GM13976 (cell line): ENCODE measurements at places on chromosomes 5 and 9.
A peak's percentile ranks its signal among the peaks of the same experiment; 100 is the strongest.

DNA sequence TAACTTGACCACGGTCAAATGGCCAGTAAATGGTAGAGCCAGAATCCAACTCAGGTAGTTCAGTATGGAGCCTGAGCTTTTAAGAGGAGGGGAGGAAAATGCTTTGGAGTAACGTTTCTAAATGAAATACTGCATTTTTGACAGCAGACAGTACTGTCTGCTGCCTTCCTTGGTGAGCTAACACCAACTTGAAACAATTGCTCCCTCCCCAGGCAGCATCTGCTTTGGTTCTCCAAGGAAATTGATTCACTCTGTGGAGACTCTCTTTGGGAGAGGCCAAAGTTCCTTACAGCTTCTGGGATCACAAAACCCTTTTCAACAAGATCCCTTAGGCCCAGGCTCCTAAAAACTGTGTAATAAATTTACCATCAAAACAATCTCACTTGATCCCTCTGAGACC, 75.2 kb upstream of the SSBP2 start:
- no peak for DNase-seq

DNA sequence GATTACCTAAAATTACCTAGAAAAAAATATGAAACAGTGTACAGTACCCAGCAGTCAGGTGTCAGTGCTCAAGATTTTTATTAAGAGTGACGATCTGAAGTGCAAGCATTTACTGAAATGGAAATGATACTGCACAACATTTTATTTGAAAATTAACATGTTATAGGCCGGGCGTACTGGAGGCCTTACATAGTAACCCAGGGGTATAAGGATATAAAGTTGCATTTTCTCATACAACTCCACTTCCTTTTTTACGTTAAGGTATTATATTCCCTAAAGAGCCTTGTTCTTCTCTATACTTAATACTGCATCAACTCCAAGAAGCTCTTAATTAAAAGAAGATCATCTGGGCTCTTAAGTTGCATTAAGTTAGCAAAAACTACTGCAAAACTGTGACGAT, 3.3 kb downstream of the MAT2B start:
- DNase-seq, result no peak

GRCh38 chr5:80755626-80756025, 100.8 kb upstream of the DHFR start:
- peak; percentile 33 for DNase-seq

DNA sequence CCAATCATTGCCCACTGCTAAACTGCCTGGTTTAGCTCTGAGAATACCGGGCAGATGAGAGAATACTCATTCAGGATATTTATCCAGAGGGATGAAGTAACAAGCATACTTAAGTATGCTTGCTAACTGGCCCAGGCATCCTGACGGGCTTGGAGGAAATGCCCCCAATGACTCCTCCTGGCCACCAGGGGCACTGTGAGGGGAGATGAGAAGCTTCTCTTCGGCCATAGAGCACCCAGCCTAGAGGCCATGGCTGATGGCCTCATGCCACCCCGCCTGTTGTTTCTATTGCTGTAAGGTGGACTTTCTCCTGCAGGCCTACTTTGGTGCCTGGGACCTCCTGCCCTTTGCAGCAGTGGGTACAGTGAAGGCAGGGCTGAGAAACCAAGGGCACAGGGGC, 134.5 kb upstream of the FSTL4 start:
- peak; percentile 21 for DNase-seq

GRCh38 chr9:119722384-119722783, 353.1 kb upstream of the BRINP1 start:
- DNase-seq, result no peak

DNA sequence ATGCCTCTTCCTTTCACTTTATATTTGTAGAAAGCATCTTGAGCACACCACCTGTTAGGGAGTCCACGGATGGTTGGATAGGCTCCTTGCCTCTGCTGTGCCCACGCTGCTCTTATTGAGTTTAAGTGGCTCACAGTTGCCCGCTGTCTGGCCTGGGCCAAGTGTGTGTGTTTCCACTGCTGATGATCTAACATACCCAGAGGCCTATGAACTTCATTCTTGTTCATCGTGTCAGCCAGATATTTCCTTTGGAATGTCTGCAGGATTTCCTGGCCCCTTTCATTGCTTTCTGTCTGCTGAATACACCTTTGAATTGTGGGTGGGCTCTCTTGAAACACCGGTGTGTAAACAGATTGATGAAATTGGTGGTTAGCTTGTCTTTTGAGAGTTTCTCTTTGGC, 46.6 kb downstream of the MVB12B start:
- DNase-seq, result no peak

GRCh38 chr9:133873461-133873891, 118.6 kb downstream of the VAV2 start:
- DNase-seq, result no peak

DNA sequence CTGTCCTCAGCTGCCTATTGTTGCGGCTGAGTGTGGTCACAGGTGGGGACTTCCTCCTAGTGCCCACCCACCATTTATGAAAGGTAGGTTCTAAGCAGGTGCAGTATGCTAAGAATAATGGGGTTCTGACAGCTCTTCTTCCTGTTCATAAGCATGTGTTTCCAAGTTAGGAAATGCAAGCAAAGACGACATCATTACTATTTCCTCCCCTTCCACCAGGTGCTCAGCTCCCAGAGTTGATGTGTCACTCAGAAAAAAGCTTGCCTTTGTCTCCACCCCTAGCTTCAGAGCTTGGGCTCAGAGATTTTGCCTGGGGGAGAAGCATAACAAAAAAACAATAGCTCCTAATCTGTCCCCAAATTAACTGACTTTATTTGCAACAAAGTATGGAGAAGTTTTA, 1076.7 kb downstream of the NR2F1-AS1 start:
- no peak for DNase-seq

DNA sequence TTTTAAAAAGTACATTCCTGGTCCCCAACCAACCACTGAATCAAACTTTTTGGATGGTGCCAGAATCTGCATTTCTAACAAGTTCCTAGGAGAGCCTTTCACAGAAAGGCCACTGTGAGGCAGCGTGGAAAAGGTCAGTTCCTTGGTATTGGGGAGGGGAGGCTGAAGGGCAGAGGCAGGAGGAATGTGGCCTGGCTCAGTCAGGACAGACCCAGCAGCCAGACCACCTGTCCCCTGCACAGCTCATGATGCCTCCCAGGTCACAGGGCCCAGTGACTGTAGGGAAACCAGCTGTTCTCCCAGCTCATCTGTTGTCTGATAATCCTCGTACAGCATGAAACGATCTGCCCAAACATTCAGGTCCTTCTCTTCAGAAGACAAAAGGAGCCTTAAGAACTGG, 132.9 kb downstream of the LHFPL2 start:
- no peak for DNase-seq

DNA sequence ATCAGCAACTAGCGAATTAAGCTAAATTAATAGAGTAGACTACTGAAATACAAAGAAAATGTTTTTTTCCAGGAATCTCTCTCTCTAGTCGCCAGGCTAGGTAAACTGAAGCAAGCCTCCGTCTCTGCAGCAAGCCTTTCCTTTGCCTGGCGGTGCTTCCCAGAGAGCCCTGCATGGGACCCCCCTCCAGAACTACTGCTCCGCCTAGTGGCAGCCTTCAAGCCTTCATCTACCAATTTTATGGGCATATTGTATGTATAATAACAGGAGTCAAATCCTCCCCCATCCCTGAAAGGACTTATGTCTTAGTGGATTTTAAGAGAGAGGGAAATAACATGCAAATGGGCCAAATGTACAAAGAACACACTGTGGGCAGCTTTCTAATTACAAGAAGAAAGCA, 241.9 kb downstream of the SAXO1 start:
- DNase-seq, result no peak

DNA sequence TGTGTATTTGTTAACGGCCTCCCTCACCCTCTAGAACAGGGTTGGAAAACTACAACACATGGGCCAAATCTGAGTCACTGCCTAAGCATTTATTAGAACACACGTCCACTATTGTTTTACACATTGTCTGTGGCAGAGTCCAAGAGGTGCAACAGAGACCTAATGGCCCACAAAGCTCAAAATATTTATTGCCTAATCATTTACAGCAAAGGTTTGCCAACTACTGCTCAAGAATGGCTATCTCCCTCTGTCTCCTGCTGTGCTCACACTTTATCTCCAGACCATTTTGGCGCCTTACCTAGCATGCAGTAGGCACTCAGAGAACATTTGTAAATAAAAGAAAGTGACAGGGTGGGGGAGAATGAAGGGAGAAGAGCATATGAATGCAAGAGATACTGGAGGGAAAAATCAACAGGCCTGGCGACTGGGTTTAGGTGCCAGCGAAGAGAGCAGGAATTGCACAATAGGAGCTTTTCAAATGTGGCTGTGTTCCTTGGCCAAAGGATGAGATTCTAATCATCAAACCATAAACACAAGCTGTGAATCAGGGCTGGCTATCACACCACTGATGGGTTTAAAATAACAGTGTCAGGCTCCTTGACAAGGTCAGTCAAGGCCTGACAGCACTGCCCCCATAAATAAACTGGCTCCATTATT, 80.3 kb downstream of the EPB41L4A start:
- no peak for DNase-seq

GRCh38 chr5:171115519-171115918, 193.5 kb upstream of the TLX3 start:
- no peak for DNase-seq

DNA sequence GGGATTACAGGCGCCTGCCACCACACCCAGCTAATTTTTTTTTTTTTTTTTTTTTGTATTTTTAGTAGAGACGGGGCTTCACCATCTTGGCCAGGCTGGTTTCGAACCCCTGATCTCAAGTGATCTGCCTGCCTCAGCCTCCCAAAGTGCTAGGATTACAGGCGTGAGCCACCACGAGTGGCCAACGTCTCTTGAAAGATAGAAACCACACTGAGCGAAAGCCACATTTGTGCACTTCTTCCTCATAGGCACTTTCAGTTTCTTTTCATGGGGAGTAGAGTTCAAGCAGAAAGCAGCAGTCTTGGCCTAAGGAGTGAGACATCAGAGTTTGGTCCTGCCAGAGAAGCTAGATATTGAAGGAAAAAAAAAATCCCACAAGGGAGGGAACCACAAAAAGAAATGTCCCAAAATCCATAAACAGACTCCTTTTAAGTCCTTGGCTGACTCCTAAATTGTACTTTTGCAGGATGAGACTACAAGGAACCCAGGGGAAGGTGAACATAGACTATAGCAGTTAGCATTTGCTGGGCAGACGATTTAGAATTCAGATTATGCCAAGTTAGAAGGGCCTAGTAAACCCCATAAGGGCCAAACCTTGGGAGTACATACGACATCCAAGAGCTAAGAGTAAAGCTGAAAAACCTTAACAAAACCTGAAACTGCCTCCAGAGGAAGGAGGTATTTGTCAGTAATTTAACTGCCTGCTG, 43.9 kb upstream of the GLIPR2 start:
- DNase-seq, result peak; percentile 57

- DNase-seq, result no peak
Observed at GRCh38 chr5:1004461-1005248, 3.9 kb upstream of the NKD2 start.

DNA sequence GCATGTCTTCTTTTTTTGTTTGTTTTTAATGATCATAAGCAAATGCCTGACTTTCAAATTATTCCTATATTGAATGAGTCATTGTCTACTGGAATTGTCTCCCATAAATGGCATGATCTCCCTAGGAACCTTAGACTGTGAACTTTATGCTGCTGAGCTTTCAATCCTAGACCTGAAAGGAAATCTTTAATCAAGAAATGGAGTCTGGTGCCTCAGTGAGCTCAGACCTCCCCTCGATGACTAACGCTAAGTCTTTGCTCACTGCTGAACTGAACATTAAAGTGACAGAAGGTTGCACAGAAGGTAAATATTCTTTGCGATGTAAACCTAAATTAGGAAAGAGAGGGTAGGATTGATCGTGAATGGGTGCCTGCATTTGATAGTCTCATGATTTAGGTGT, 745.2 kb upstream of the WWC1 start:
- no peak for DNase-seq

DNA sequence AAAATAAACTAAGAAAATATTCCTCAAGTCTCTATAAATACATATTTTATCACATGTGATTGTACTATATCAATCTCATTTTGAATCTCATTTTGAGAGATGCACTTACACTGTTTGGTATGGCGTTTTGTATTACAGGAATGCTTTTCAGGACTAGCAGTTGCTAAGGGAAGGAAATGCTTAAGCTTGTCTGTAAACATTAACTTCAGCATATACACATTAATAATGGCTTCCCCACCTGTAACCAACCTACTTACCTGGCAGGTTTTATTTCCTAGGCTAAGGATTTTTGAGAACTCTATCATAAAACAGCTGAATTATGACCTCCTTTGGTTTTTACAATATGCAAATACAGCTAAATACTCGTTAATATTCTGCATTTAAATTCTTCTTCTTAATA, 141.0 kb upstream of the GRHPR start:
- DNase-seq, result no peak

- DNase-seq, result no peak
Observed at GRCh38 chr5:124706729-124707361, 39.6 kb downstream of the ZNF608 start.

DNA sequence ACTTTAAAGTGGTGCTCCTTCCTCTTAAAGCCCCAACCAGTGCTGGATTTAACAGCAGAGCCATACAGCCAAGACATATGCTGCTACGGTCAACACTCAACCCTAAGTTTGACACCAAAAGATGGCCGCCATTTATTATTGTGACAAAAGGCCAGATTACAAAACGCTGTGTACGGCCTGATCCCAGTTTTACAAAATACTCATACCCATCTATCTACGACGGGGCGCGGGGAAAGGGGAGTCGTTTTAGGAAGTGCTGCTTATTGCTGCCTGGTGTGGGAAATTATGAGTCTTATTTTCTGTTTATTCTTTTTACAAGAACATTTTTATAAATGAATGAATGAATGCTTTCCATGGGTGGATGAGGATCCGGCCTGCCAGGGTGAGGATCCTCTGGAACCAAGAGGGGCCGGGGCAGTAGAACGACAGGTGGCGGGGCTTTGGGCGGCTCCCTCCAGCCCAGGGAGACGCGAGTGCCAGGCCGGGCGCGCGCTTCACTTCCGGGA, 457 bp upstream of the IDNK start:
- peak; percentile 41 for DNase-seq

DNA sequence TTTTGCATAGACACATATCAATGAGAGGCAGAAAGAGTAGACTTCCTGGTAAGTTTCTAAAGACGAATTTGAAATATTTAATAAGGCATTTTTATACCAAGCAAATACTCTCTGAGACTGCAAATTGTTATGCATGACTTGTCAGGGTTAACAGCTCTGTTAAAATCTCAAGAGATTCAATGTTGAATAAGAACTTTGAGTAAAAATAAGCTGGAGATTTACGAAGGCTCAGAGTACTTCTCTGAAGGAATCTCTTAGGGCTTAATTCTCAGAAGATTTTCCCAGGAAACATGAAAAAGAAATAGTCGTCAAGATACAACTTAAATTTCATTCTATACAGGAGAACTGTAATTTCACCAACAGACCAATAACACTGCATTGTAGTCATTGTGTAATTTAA, 259.4 kb downstream of the CDH18 start:
- no peak for DNase-seq

- DNase-seq, result no peak
Observed at GRCh38 chr9:94870465-94870792, 143.9 kb downstream of the AOPEP start.
